Camera-type eye (tissue), 1 donor: ENCODE measurements at places on chromosomes 1 and 21. TPM values are rescaled to one million over a fixed set of nuclear protein-coding genes. Genes with fewer than 3 reads are reported as not detected.

RAB42 gene
- total RNA-seq = 7.8 TPM

APCS gene
- not detected for total RNA-seq

SGIP1 gene
- 108 TPM for total RNA-seq

KRTAP10-10 gene
- not detected for total RNA-seq

DISP3 gene
- total RNA-seq = 30.2 TPM

KPRP gene
- total RNA-seq = not detected

ZNF683 gene
- total RNA-seq = not detected

S100A5 gene
- not detected for total RNA-seq

EFNA1 gene
- total RNA-seq = 26.9 TPM

PROK1 gene
- total RNA-seq = not detected

ADGRL4 gene
- total RNA-seq = 20.1 TPM

TSPAN2 gene
- total RNA-seq = 7.3 TPM

KCND3 gene
- total RNA-seq = 16.2 TPM

KLHL17 gene
- 12.9 TPM for total RNA-seq

ATP6V1G3 gene
- total RNA-seq = not detected

KIF17 gene
- 4.7 TPM for total RNA-seq

LAPTM5 gene
- 11.3 TPM for total RNA-seq

SPOCD1 gene
- total RNA-seq = 1.1 TPM

GPR157 gene
- total RNA-seq = 2.5 TPM

PPIAL4G gene
- total RNA-seq = not detected

OLIG1 gene
- 0.38 TPM for total RNA-seq

IFI44L gene
- 16.8 TPM for total RNA-seq

CCDC190 gene
- total RNA-seq = 0.66 TPM

ELAPOR1 gene
- total RNA-seq = 7.4 TPM

C1orf167 gene
- total RNA-seq = not detected

IVL gene
- 0.44 TPM for total RNA-seq

USP48 gene
- total RNA-seq = 110 TPM

PTGFRN gene
- 75.4 TPM for total RNA-seq

ADORA1 gene
- 1.9 TPM for total RNA-seq

FAM20B gene
- 38.6 TPM for total RNA-seq

STXBP3 gene
- 118 TPM for total RNA-seq

AQP10 gene
- not detected for total RNA-seq

PCSK9 gene
- total RNA-seq = 1.1 TPM

BRINP2 gene
- total RNA-seq = 4.1 TPM

AJAP1 gene
- 7.6 TPM for total RNA-seq

SOX13 gene
- total RNA-seq = 9.1 TPM

CR1L gene
- not detected for total RNA-seq

C4BPB gene
- total RNA-seq = 0.60 TPM

CFHR1 gene
- total RNA-seq = not detected

LCE1B gene
- not detected for total RNA-seq

LAX1 gene
- 0.38 TPM for total RNA-seq

HFM1 gene
- 32.1 TPM for total RNA-seq
